ENCODE measurements at places on chromosomes 16 and 17. TPM values are rescaled to one million over a fixed set of nuclear protein-coding genes. Genes with fewer than 3 reads are reported as not detected.

DNA sequence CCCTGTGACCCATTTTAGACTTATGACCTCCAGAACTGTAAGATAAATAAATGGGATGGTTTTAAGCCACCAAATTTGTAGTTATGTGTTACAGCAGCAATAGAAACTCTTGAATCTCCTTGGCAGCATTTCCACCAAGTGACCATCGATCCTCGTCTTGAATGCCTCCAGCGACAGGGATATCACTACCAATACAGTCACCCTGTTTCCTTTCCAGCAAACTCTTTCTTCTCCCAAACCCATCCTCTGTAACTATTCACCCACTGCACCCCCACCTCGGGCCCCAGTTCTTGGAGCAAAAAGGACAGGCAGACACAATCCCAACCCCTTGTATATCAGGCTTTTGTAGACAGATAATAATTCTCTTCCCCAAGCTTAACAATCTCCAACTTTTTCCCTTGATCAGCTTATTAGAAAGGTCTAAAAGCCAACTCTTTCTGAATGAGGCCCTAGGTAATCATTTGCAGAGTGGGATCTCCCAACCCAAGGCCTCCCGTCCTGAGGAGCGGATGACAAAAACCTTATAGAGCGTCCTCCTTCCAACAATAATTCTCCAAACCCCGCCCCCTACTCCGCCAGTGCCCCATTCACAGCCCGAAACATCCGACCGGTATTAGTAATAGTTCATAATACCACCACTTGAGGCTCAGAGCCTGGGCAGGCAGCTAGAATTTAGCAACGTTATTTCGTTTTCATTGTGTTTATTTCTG lies 14.7 kb upstream of the PLLP start:
- DNase-seq: no peak

DNA sequence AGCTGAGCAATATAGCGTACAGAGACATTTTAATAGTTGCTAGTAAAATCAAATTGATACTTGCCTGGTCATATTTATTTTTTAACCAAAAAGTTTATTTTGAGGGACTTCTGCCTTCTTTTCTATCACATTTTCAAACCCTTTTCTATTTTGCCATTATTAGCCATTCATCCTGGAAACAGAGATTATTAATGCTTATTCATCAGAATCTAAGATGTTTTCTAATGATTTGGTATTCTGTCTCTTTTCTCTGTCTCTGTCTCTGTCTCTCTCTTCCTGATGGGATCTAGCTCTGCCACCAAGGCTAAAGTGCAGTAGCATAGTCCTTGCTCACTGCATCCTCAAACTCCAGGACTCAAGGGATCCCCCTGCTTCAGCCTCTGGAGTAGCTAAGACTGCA lies 871.3 kb upstream of the CDH8 start:
- DNase-seq: no peak

The SIRT7 gene
- 18.7 TPM for total RNA-seq

- no peak for DNase-seq
Observed at GRCh38 chr17:11094331-11094730, 146.7 kb upstream of the SHISA6 start.
